ENCODE measurements at places on chromosomes 16 and 17. TPM values are rescaled to one million over a fixed set of nuclear protein-coding genes. Genes with fewer than 3 reads are reported as not detected.

DNA sequence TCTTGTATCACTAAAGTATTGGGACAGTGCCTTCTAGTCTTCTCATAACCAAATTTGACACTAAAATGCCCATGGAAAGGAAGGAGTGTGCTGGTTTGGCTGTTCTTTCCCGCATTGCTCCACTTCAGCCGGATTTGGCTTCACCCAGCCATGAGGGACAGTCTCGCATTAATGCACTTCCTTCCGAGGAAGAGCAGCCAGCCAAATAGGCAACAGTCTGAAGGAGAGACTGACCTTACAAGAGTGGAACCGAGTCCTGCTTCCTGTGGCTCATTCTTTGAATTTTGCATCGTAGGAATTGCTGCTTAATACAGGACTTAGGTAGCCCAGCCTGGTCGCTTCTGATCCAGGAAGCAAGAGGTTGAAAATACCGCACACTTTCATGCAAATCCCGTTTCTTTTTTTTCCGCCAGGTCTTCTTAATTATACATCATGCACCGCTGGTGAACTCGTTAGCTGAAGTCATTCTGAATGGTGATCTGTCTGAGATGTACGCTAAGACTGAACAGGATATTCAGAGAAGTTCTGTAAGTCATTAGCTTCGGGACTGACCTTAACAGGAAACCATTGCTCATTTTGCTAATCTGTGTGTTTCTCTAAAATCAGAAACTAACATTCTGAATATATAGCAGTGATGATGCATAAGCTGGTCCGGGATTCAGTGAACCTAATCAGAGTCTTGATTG is 38.2 kb downstream of the CLEC16A start:
- DNase-seq, result peak; percentile 52

DNA sequence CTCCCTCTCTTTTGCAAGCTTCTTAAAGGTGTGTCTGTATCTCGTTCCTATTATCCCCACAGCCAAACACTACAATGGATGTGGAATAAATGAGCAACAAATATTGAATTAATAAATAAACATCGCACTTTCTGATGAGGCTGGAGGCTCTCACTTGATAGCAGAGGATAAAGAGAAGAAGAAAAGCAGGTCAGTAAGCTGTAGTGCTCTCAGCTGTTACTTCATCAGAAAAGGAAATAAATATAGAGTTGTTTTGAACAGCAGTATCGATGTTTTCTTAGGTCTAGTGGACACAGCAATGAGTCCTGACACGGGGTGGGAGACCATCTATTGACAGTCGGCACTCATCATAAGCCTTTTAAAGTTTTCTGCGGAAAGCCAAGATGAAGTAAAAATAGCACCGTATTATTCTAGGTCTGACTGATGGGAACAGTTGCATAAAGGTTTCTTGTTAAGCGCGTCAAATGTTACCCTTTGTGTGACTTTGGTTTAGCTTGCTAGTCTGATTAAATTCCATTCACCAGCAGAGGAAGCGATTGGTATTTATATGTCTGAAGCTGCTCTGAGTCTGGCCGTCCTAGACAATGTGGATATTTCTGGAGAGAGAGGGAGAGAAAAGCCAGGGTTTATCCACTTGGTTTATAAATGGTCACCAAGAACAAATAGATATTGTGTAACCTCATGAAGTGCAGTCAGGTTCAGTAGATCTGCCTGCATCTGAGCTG is 646.1 kb downstream of the CDH11 start:
- no peak for DNase-seq

DNA sequence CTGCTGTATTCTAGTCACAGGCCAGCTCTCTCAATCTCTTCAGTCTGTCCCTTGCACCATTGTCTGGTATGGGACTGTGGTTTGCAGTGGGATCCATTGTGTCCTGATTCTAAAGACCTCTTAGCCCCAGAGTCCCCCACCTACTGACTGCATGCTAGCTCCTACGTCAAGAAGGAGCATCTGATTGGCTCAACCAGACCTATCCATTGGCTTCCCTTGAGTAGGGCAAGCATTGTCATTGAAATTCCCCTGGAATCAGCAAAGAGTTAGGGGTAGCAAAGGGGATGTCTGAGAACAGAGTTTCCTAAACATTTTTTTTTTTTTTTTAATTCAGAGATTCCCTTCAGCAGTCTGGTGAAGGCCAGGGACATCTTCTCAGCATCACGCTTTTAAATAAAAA is 175.3 kb upstream of the MPHOSPH6 start:
- no peak for DNase-seq

DNA sequence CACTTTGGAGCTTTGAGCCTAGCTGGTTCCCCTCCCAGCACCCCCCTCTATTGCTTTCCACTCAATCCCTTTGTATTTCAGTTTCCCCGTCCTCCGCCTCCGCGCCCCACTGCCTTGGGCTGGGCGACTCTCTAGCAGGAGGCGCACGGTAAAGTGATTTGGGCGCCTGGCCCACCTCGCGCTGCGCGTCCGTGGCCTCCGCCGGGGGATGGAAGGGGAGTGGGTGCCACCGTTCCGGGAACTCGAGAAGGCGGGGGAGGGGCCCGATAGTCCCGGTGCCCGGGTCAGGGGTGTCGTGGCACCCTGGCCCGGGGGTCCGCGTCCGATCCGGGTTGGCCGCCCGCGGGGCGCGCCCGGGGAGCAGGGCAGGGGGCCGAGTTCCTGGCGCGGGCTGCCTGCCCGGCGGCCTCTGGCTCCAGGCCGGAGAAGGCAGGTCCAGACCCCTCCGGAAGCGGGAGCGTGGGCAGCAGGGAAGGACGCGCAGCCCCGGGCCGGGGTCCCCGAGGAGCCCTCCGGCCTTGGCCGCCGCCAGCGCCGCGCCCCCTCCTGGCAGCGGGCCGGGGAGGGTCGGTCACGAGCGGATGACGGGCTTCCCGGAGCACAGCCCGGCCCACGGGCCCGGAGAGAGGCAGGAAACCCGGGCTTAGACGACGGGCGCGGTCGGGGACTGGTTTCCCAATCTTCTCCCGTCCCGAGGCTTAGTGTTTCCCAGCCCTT is 15.8 kb downstream of the MEOX1 start:
- peak; percentile 89 for DNase-seq

OTOP2 gene
- total RNA-seq, result not detected

- DNase-seq, result no peak
These were observed at the start of gene NDRG4 for GRCh38 chr16:58499615-58500351. NDRG4 (plus strand) TSS chr16:58500143; CDS start chr16:58500249, 106 bp downstream.

WNT9B gene
- total RNA-seq, result 0.42 TPM

GRCh38 chr17:57629470-57629869 is 115.6 kb downstream of the CCDC182 start:
- DNase-seq, result no peak

DNA sequence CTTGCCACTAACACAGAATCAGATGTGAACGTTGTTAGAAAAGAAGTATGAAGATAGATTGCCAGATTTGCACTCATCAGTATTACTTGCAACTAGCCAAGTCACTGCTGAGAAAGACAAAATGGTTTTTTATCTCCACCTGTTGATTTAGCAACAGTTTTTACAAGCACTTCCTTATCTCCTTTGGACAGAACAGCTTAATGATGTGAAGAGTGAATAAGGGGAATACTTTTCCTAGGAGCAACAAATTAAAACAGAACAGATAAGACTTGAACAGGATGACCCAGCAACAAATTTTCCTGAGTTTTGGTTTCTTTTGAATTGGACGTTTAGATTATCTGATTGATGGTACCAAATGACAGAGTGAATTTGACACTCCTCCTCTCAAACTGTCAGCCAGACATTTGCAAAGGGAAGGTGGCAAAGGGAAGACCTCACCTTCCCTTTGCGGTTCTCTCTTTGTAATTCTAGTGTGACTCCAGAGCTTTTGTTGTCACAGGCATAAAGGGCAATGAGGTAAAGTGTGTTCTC is 130.6 kb downstream of the NLK start:
- no peak for DNase-seq

GRCh38 chr16:596736-597060 is 6.8 kb downstream of the RAB40C start:
- no peak for DNase-seq

CHAD gene
- 0.32 TPM for total RNA-seq

DNA sequence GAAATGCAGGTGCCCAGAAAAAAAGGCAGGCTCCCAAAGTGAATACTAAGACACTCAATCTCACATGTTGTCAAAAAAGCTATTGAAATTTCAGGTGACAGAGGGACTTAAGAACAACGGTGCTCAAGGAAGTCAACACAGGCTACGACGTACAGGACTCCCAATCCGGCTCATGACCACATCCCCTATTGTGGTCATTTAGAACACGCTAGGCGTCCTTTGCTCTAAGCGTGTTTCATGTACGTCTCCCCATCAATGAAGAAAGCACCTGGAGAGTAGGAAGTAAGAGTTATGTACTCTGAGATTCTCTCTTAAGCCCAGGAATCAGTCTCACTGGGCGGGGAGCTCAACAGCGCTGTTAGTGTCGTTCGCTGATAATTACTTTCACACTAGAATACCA is 94.1 kb downstream of the MRM3 start:
- DNase-seq, result no peak

METTL23 gene
- total RNA-seq, result 21.0 TPM

DNA sequence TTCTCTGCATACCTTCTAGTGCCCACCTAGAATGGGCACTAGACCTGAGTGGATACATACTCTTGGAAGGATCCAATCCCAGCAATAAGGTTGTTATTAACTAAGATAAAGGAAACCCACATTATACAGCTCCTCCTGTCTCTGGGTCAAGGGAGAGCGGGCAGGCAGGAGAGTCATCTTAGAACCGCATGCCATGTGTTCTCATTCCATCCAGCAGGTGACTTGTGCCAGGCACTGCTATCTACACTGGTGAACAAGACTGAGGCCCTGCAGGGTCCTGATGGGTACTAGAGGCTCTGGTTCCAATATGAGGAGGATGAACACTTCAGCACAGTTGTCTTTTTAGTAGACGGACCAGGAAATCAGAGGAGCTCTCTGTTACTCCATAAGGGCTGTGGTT is 5.9 kb upstream of the CD300H start:
- no peak for DNase-seq

KCNAB3 gene
- 0.52 TPM for total RNA-seq

GRCh38 chr17:50522766-50523165 is 9.8 kb upstream of the EPN3 start:
- DNase-seq, result no peak

All from left ventricle myocardium superior (tissue), 1 donor.